ENCODE measurements at places on chromosomes 6 and 20.
A peak's percentile ranks its signal among the peaks of the same experiment; 100 is the strongest.

DNA sequence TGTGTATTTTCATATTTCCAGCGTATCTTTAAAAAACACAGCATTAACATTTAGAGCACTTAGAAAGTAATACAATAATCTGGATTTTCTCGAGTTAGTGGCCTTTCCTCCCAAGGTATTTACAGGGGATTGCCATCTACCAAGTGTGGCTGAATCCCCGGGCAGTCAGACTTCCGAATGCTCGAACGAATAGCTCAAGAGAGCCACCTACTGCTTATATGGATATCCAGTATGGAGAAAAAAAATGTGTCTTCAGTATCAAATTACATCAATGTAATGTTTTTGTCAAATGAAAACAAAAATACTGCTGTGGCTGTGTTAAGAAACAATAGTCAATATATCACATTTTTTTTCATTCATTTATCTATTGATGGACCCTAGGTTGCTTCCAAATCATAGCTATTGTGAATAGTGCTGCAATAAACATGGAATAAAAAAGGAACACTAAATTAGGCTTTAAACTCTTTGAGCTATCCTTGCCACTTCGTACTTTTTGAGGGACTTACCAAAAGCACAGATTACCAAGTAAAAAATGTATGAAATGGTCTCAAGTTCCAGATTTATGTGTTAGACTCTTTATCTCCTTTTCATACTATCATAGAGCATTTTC, 654.5 kb upstream of the PTCHD4 start:
- DNase-seq: peak; percentile 19

- DNase-seq: no peak
Measured at GRCh38 chr6:14075095-14075503, 42.5 kb upstream of the CD83 start.

- no peak for DNase-seq
Measured at GRCh38 chr20:8790442-8791074, 278.3 kb upstream of the PLCB4 start.

DNA sequence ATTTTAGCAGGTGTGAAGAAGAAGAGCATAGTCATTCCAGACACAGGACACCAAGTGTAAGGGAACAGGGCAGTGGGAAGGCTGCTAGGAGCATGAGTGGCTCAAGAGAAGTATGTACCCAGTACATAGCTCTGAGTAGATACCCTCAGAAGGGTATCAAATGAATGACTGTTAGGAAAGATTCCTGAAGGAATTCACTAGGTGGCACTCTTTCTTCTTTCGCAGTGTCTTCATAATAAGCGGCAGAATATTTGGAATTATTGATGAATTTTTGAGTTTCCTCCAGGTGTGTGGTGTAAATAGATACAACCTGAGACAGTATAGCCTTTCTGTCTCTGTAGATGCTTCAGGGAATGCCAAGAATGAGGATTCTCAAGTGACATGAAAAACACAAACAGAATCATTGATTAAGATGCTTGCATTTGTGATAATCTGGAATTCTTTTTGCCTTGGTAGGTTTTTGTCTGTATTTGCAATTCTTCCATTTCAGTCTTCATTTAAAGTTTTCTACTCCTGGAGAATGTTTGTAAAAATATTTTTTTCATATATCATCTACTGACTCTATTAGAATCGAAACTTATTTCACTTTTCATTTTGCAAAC, 264.3 kb upstream of the RIMS1 start:
- DNase-seq: no peak

DNA sequence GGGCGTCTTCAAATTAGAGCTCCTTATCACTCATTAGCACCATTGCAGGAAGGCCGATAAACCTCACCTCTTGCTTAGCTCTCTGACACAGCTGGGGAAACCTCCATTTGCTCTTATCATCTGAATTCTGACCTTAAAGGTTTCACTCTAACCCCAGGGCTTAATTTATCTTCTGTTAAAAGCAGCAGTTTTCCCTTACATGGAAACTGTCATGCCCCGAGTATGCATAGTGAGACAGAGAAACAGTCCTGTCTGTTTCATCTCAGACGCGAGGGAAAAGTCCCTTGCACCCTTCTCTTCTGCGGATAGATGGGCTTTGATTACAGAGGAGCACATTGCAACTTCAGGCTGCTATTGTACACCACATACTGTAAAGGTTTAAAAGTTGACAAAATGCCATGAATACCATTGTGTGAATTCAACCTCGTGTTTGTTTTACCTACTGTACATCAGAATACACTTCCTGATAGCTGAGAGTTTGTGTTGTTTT, 191.5 kb upstream of the BMP2 start:
- no peak for DNase-seq

GRCh38 chr20:34403908-34404307, 40.8 kb downstream of the ITCH start:
- no peak for DNase-seq

DNA sequence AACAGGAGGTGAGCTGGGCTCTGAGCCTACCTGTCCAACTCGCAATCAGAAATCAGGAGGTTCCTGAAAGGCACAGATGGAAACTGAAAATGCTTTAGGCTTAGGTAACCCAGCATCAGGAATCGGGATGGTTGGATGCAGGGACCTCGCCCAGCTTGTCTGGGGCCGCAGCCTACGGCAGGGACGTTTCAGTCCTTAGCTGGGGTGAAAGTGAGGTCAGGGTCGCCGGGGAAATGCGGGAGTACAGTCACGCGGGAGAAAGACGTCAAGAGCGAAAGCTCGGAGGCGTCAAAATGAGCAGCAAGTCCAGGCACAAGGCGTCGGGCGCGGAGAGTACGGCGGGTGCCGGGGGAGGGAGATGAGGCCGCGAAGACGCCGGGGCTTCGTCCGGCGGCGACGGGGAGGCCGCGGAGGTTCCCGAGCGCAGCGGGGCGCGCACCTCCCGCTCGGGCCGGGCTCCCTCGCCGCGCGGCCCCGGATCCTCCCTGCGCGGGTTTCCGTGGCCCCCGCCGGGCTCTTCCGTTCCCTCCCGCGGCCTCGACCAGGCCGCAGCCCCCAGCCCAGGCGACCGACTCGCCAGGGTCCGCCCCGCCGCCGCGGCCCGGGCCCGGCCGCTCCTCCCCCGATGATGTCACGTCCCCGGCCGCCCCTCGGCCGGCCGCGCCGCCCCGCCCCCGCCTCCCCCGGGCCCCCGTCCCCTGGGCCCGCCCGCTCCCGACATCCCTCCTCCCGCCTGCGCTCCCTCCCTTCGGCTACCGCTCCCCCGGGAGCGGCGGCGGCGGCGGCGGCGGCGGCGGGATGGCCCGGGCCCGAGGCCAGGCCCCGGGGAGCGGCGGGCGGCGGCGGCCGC, at the start of gene EBF4:
TSS of gene EBF4 (plus strand) at position 745 of the 850 bp plus-strand sequence. CDS start 866 bp downstream, outside the sequence.
- no peak for DNase-seq

DNA sequence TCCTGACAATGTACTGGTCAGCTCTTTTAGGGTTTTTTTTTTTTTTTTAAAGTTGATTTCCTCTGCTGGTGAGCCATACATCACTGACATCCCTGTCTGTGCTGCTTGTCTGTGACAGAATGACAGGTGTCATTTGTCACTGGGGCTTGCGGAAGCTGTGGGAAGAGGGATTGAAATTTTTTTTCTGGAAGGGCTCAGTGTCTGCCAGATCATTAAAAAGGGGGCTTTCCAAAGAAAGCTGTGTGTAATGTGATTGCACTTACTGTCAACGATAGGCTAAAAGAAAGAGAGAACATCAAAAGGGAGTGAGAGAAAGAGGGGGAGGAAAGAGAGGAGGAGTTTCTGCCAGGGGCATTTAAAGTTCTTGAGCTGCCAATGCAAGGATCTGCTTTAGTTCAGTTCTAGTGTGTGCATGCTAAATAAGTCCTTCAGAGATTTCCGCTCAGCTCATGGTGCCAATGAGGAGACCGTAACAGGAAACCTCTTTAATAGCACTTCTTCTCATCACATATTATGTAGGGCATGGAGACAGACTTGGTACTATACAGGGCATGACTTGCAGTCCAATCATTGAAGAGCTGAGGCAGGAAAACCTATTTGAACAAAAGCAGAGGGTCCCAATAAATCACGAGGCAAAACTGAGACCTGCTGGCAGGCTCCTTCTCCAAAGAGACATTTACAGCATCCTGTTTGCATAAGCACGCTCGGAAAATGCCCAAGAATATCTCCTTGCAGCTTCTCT, 177.2 kb downstream of the TSHZ2 start:
- no peak for DNase-seq

Measured in mucosa of descending colon (tissue), 3 donors.